ENCODE measurements at places on chromosomes 5 and 9.

DNA sequence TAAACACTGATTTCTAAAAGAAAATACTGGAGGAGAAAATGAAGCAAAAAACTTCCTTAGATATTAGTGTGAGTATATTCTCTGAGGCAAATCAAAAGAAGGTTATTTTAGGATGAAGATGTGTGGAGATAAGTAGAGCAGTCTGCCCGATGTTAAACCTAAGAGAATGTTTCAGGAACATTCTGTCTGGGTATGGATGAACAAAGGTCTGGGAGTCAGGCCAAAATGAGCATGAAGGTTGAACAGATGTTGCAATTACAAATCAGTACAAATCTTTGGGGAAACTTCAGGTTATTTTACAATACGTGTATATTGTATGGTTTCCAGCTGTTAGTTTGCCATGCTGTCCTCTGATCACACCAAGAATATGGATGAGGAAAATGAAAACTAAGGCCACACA, 14.4 kb upstream of the CEP78 start:
- no peak for DNase-seq

DNA sequence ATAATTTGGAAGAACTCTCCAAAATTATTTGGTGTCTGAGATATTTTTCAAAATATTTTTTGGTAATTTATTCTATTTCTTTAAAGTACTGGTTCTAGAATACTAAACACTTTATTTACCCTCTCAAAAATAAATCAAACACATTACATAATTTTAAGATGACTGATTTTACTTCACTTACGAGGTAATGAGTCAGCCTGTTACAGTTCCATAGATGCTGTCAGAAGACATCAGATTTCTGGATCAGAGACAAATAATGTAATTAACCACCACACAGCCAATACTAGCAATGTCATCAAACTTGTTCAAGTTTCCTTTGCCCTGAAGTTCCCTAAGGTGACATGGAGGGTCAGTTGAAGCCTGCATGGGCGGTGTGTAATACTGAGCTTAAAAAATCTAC, 106.1 kb upstream of the CDH9 start:
- DNase-seq: no peak

GRCh38 chr5:172410160-172410559, 44.2 kb downstream of the SH3PXD2B start:
- DNase-seq: no peak

DNA sequence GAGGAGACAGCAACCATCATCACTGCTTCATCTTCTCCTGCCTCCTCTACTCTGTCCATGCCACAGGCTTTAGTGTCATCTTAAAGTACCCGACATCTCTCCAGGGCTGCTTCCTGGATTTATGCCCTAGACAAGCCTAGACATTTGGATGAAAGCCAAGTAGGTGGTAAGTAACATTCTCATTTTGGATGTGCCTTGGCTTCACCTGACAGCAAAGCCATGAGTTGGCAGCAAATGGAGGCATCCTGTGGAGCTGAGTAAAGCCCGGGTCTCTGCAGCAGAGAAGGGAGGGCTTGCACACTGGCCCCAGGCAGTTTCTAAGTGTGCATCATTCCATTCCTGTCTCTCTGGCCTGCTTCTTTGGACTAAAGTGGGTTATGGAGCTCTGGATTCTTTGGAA, 299.1 kb downstream of the DMAC1 start:
- no peak for DNase-seq

- no peak for DNase-seq
Measured at GRCh38 chr5:146917931-146918330, 39.4 kb upstream of the PPP2R2B start.

GRCh38 chr5:132103969-132104391, 30.4 kb downstream of the CSF2 start:
- DNase-seq: no peak

DNA sequence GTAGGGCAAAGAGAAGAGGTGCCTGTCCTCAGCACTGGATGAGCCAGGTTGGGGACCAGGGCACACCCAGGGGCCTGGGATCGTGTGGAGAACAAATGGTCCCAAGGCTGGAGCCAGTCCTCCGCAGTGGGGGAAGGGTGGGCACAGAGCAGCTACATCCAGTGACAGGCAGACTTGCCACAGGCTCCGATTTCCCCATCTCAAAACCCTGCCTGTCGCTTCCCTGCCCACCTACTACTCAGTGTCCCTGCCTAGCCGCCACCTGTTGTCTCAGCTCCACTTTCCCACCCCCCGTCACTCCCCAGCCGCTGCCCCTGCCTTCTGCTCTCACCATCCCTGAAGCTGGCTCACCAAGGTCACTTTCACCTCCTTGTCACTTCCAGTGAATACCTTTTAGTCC, 13.9 kb upstream of the ENHO start:
- no peak for DNase-seq

DNA sequence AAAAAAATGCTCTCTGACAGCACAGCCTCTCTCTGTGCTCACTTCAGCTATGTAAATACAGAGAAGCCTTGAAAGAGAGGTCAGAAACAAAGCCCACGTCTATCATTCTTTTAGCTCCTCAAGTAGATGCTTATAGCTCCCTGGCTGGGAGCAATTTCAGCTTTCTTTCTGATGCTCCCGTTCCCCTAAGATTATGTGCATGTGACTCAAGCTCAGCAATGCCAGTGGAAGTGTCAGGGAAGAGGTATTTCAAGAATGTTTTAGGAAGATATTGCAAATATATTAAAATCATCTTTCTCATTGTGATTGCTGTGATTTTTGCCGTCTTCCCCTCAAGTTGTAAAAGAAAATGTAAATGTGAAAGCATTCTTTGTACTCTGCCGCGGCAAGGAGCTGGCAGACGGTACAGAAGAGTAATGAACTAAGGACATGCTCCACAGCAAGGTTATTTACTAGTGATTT, 1353.7 kb upstream of the ACO1 start:
- no peak for DNase-seq

DNA sequence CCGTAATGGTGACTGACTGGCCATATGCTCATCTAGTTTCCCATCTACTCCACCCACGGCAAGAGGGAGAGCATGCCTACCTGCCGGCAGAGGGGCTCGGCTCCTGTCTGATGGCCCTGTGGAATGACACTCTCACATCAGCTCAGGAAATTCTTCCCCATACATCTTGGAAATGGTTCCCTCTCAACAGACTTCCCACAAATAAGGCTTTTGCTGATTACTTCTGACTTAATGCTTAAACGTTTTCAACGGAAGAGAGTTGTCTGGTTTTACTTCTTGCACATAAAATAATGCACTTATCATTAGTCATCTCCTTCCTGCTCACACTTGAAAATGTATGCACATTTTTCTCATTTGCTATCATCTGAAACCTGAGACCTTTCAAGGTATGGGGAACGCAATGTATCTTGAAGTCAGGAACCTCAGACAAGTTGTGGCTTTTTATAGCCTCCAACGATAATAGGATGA, 129.5 kb downstream of the TTLL11 start:
- DNase-seq: no peak

DNA sequence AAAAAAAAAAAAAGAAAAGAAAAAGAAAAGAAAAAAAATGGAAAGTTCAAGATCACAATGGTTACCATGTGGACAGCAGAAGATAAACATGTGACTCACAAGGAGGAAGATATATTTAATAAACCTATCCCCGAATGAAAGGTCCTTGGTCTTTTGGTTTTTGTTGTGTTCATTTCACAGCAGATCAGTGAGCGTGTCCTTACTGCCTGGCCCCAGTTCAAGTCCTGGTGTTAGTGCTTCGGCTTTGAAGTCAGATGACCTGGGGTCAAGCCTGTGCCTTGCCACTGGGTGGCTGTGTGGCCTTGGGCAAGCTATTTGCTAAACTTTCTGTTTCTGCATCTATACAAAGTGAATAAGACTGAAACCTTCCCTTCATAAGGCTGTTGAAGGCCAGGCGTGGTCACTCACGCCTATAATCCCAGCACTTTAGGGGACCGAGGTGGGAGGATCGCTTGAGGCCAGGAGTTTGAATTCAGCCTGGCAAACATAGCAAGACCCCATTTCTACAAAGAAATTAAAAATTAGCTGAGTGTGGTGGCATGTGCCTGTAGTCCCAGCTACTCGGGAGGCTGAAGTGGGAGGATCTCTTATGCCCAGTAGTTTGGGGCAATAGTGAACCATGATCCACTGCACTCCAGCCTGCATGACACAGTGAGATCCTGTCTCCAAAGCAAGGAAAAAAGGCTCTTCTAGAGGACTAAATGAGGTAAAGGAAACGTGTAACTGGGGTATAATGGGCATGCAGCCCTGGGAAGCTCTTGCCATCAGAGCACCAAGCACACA, 94.5 kb upstream of the SPATA31D4 start:
- no peak for DNase-seq

DNA sequence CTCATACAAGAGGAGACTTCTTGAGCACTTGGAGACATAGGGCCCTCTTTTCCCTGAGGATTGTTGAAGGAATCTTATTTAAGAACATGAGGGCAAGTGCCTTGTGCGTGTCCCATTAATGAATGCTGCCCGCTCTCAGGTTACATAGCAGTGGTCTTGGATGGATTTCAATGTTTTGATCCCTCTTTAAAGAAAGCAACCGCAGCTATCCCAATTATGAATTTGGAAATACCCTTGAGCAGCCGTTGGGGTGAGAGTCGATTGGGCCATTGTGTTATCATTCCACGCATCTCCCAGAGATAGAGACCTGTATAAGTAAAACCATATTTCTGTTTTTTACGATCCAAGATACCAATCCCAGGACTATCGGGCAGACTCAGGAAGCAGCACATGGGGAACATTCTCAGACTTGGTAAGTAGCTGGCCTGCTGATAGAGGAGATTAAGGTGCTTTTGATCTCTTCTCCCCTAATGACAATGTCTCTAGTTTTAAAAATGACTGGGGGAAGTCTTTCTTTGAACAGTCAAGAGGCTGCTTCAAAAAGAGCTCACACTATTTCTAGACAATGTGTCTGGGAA, 145.3 kb downstream of the MACROH2A1 start:
- no peak for DNase-seq

GRCh38 chr5:113218906-113219517, 215.8 kb downstream of the TSSK1B start:
- DNase-seq: no peak

- no peak for DNase-seq
Measured at GRCh38 chr5:149872351-149873040, 72.1 kb downstream of the PDE6A start.

GRCh38 chr5:122858451-122858850, 13.0 kb downstream of the SNX24 start:
- DNase-seq: no peak

GRCh38 chr9:94923326-94924089, 197.0 kb downstream of the AOPEP start:
- DNase-seq: no peak

DNA sequence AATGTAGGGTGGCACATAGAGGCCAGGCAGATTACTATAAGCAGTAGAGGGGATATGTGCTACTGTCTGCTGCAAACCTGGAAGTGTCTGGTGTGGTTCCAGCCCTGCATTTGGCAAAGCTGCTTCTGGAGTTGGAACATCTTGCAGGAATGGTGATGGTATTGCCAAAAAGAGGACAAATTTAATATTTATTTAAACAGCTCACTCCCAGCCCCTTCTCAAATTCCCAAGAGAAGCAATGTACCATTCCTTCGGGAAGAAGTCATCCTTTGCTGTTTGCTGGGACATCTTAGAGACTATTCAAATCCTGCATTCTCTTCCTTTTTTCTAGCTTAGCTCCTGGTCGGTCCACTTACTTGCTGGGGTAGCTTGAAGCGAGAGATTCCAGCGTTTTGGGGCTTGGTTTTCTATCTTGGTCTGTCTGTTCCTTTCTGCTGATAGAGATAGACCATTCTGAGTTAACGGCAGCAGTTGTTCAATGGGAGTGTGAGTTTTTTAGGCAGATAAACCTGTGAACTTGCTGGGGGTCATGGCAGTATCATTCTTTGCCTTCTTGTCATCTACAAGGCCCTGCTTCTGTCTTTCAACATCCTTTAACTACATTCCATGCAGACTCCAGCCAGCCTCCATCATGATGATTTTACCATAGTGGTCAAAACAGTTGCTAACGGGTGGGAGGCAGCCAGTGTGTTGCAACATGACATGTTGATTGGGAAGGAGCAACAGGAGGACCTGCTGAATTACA, 69.9 kb downstream of the RCL1 start:
- DNase-seq: no peak

GRCh38 chr9:80094176-80094771, 522.5 kb downstream of the TLE4 start:
- no peak for DNase-seq

- DNase-seq: no peak
Measured at GRCh38 chr9:134353539-134353938, 27.3 kb downstream of the RXRA start.

GRCh38 chr5:158120760-158121159, 261.8 kb upstream of the CLINT1 start:
- no peak for DNase-seq

All from stimulated activated CD8-positive, alpha-beta memory T cell treated with anti-CD3 and anti-CD28 coated beads, Interleukin-12 subunit alpha, Interleukin-12 subunit beta, amount 100 ng/mL, for 4 hours (primary cell).